ENCODE measurements at places on chromosomes 5 and 9. TPM values are rescaled to one million over a fixed set of nuclear protein-coding genes. Genes with fewer than 3 reads are reported as not detected.

Gene NR2F1-AS1
- polyA plus RNA-seq = 9.0 TPM

Gene OBP2A
- polyA plus RNA-seq = not detected

Gene IL5
- polyA plus RNA-seq = not detected

Gene PDZD2
- 1.9 TPM for polyA plus RNA-seq

Gene KIF24
- 1.6 TPM for polyA plus RNA-seq

Gene GLDC
- polyA plus RNA-seq = 0.51 TPM

Gene SPINK13
- polyA plus RNA-seq = 0.45 TPM

Gene PNPLA7
- 9.5 TPM for polyA plus RNA-seq

Gene NRARP
- polyA plus RNA-seq = 24.7 TPM
